ENCODE measurements at places on chromosomes 6 and 20.

GRCh38 chr6:30821862-30822784 lies 62.2 kb upstream of the DDR1 start:
- DNase-seq = peak; percentile 60

GRCh38 chr6:148059869-148060268 lies 282.8 kb upstream of the SASH1 start:
- DNase-seq = no peak

DNA sequence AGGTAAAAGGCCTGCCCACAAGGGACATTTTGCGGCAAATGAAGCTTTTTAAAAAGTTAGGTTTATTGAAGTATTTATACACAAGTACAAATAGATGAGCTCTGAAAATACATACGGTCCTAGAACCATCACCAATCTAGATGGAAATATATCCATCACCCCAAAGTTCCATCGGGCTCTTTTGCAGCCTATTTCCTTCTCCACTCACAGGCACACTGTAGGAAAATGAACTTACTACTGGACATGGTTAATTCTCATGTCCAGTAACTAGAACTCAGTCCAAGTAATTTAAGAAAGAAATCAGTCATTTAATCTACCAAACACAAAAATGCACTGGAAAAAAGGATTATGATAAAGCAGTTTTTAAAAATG lies 6.2 kb downstream of the PCNA start:
- DNase-seq = no peak

GRCh38 chr6:153145591-153145990 lies 14.5 kb upstream of the RGS17 start:
- no peak for DNase-seq

DNA sequence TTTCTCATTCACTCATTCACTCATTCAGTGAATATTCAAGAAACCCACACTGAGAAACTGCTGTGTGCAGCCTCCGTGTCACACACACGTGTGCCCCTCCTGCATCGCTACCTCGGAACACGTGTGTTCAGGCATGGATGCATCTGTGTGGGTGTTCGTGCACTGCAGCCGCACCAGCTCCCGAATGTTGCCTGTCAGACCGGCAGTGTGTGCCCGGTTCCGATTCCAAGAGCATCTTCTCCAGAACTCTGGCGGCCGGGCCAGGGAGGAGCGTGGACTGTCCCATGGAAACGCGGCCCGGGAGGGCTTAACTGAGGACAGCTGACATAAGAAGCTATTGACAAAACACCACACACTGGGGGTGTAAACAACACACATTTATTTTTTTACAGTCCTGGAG lies 216.0 kb downstream of the DLL1 start:
- DNase-seq = no peak

DNA sequence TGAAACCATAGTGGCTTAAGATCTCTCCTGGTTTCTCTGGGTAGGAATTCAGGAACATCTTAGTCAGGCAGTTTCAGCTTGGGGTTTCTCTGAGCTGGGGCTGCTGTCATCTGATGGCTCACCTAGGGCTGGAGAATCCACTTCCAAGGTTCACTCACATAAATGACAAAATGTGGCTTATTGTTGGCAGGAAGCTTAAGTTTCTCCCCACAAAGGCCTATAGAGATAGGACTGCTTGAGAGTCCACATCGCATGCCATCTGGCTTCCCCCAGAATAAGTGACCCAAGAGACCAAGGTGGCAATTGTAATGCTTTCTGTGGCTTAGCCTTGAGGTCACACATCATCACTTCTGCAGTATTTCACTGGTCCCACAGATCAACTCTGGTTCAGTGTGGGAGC lies 131.4 kb downstream of the EDN1 start:
- no peak for DNase-seq

- DNase-seq = peak; percentile 37
Measured at GRCh38 chr6:143441680-143442545, 8.6 kb downstream of the ADAT2 start.

DNA sequence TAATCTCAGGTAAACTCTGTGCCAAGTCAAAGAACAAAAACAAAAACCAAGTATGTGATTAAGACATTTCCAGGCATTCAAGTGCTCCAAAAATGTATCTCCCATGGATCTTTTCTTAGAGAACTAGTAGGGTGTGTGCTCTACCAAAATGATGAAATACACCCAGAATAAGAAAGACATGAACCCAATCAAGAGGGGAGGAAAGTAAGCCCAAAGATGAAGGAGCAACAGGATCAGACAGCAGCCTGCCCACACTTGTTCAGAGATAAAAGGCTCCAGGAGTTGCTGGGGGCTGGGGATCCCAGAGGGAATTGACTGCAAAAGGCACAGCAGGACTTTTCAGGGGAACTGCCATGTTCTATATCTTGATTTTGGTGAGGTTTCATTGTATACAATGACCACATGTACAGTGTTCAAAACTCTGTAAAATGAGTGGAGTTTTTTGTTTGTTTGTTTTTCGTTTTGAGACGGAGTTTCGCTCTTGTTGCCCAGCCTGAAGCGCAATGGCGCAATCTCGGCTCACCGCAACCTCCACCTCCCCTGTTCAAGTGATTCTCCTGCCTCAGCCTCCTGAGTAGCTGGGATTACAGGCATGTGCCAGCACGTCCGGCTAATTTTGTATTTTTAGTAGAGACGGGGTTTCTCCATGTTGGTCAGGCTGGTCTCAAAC lies 24.4 kb downstream of the GCM1 start:
- no peak for DNase-seq

GRCh38 chr6:5457983-5458683 lies 196.8 kb downstream of the FARS2 start:
- no peak for DNase-seq

DNA sequence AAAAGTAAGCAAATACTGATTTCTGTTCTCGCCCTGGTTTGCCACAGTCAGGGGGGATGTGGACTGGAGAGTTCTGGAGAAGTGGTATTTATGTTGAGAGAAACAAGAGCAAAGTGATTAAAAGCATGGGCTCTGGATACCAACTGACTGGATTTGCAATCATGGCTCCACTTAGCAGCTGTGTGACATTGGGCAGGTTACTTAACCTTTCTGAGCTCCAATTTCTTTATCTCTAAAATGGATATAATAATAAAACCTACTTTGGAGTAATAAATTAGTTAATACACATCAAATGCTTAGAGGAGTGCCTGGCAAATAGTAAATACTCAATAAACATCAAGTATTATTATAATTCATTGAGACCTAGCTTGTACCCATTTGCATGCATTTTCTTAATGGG lies 111.7 kb downstream of the CLIC5 start:
- no peak for DNase-seq

- no peak for DNase-seq
Measured at GRCh38 chr6:157157258-157157657, 166.1 kb downstream of the TMEM242 start.

- DNase-seq = peak; percentile 7
Measured at GRCh38 chr20:61891916-61892649, 173.6 kb downstream of the TAF4 start.

DNA sequence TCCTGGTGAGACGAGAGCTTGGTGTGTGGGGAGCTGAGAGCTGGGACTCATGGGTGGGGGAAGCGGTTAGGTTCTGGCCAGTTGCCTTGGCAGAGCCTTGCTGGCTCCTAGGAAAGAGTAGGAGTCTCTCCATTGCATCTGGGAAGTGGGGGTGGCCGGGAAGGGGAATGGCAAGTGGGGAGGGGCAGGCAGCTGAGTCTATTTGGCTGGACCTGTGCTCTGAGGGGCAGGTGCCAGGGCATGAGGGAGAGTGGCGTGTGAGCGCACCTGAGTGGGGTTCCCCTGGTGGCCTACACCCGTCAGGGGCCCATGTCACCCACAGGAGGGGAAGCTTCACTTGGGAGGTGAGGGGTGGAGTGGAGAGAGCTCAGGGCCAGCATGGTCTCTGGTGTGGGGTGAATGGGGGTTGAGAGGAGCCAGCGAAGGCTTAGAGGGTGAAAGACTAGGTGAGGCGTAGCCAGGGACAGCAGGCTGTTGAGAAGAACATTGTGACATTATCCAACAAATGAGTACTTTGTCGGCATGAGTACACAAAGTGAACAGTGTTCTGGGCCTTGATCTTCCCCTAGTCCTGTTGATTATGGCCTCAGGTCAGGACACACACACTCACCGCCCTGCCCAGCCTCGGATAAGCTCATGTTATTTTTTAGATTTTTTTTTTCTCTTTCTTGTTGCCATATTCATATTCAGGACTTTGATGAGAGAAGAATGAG lies 59.8 kb downstream of the FAM120B start:
- no peak for DNase-seq

- no peak for DNase-seq
Measured at GRCh38 chr20:47969426-47969825, 184.1 kb upstream of the SULF2 start.

DNA sequence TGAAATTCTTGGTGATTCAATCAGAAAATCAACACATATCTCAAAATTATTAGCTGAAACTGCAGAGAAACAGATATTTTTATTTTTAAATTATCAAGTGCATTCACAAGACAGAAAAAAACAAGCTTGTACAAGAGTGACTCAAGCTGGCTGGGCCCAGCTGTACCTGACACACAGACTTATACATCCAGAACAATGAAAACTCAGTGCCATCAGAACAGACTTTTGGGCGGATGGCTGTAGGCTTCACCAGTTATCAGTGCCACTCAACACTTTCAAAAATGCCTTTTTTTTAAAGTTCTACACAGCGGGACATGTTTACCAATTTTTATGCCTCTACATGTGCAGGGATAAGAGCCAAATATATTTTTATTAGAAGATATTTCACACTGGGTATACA lies 102.8 kb downstream of the MYB start:
- no peak for DNase-seq

- DNase-seq = no peak
Measured at GRCh38 chr6:524803-525202, 132.1 kb downstream of the HUS1B start.

DNA sequence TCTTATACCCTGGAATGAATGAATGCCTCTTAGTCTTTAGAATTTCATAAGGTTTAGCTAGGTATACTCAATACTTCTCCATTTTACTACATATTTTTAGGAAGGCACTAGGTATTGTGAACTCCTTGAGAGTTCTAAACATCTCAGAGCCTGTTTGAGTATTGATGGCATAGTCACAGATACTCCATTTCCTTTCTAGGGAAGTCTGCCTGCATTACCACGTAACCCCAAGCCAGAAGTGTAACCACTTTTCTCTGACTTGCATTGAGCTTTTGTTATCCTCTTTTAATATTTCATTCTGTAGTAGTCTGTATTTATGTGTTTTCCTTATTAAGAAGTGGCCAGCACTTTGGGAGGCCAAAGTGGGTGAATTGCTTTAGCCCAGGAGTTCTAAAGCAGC lies 12.2 kb downstream of the TOP1 start:
- no peak for DNase-seq

- peak; percentile 74 for DNase-seq
Measured at GRCh38 chr20:23270382-23270911, 80.1 kb upstream of the NXT1 start.

GRCh38 chr6:45808042-45808645 lies 207.5 kb downstream of the CLIC5 start:
- no peak for DNase-seq

GRCh38 chr6:53566755-53567154 lies 21.9 kb upstream of the GCLC start:
- DNase-seq = no peak

GRCh38 chr6:157927011-157927410 lies 54.7 kb upstream of the SYNJ2 start:
- DNase-seq = no peak

DNA sequence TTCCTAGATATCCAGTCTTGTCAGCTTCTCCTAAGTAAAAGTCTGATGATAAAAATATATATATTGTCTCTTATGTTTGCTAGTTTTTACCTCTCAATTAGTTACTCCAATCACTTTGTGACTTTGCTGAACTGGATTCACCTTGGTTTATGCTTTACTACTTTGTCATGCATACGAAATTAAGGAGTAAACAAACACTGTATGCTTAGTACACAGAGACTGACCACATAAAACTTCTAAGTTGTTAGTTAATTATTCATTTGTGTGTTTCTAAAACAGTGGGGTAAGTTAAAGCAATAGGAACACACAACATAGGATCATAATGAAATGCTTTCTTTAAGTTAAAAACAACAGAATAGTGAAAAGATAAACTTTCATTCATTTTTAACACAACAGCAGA lies 877.3 kb upstream of the MAP3K7 start:
- DNase-seq = no peak

GRCh38 chr6:56311061-56311460 lies 63.7 kb upstream of the COL21A1 start:
- no peak for DNase-seq

DNA sequence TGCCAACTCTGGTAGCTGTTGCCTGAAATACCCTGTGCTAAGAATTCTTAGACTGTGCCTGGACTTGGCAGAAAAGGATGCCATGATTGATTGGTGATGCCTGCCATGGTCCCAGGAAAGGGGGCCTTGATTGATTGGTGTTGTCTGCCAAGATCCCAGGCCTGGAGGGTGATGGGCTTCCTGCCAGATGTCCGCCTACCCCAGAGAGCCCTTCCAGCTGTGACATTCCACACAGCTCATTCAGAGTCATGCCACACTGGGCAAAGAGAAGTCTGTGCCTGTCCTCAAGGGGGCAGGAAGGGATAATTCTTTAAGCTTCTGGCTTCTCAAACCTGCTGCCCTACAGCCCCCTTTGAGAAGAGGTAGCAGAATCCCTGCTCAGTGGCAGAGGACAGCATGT lies 24.6 kb downstream of the RIMS4 start:
- DNase-seq = peak; percentile 34

- DNase-seq = no peak
Measured at GRCh38 chr20:4567170-4567569, 154.5 kb upstream of the PRND start.

- peak; percentile 44 for DNase-seq
Measured at GRCh38 chr6:113619077-113619476, 238.1 kb upstream of the MARCKS start.

GRCh38 chr6:139882234-139882633 lies 507.8 kb upstream of the CITED2 start:
- DNase-seq = peak; percentile 39

DNA sequence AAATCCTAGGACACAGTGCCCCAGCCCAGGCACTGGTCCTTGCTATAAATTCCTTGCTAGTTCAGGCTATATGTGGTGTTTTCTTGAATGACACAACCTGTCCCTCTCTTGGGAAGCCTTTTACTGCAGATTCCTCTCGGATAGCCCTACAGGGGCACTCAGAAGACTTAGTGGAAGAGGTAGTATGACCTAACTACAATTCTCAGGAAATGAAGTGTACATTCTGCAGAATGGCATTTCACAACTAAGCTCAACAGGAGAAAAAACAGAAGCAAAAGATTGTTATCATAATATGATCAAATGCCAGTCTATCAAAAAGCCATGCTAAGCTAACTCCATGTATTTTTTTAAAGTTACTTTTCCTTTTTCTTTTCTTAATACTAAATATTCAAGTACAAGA lies 66.3 kb upstream of the FBXL4 start:
- no peak for DNase-seq

GRCh38 chr6:161918628-161919205 lies 644.9 kb upstream of the AGPAT4 start:
- peak; percentile 52 for DNase-seq

GRCh38 chr6:128516514-128516898 lies 3.9 kb downstream of the PTPRK start:
- peak; percentile 44 for DNase-seq

Measured in astrocyte of the hippocampus (primary cell).